SIG-M5 (cell line): ENCODE measurements at places on chromosomes 5 and 9.

DNA sequence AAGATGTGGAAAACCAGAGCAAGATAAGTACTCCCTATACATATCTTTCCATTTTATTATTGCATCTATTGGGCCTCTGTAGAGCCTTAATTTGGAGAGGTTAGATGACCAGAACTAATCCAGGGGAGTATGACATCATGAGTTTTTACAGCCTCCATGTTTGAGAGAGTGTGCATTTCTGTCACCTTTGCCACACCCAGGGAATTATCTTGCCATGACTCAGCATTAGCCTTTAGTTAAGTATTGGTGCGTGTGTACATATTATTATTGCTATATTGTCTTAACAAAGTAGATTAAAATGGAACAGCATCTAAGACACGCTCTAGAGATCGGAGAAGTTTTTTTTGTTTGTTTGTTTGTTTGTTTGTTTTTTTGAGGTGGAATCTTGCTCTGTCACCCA is 27.6 kb downstream of the DIMT1 start:
- no peak for DNase-seq

GRCh38 chr5:173969167-173970049 is 19.6 kb upstream of the C5orf47 start:
- DNase-seq: no peak

GRCh38 chr5:72107901-72108201 is 576 bp downstream of the MAP1B start:
- DNase-seq: no peak

DNA sequence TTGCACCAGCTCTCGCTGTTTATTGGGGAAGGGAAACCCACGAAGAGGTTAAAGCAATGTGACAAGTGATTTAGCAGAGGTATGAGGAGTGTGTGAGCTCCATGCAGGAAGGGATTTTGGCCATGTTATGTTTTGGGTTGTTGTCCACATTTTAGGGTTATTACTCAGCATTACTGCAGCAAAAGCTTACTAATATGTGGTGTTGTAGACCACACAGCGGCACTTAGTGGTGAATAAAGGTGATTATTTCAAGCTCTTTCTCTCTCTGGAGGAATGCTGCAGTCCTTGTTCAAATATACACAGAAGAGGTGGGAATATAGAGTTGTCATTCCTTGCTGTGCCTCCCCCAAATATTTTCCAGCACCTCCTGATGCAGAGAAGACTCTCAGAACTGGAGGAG is 29.7 kb upstream of the AKNA start:
- DNase-seq: no peak

GRCh38 chr9:5718296-5719032 is 89.6 kb downstream of the RIC1 start:
- no peak for DNase-seq
